GM12892 (cell line): ENCODE measurements at places on chromosomes 16 and 17.
A peak's percentile ranks its signal among the peaks of the same experiment; 100 is the strongest.

DNA sequence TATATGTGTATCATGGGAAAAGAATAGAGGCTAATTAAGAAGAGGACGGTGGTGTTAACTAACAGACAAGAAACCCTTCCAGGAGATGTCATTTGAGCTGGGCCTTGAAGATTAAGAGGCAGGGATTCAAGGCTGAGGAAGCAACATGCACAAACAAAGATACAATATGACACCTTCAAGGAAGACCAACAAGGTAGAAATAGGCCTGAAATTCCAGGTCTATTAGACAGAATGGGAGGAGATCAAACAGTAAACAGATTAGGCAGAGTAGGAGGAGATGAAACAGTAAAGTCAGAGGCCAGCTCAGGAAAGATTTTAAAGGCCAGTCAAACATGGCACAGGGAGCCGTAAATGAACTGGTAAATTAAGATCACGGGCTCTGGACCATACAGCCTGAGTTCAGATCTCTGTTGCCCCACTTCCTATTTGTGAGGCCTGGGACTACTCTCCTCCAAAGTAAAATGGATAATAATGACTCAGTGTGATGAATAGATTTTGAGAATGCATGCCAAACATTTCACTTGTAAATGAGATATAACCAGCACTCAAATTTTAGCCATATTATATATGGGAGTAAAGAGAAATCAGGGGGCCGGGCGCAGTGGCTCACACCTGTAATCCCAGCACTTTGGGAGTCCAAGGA is 38.9 kb downstream of the USP31 start:
- DNase-seq, result no peak

GRCh38 chr17:28338056-28338768 is 2.7 kb downstream of the TNFAIP1 start:
- DNase-seq, result no peak

- no peak for DNase-seq
Observed at GRCh38 chr16:72424757-72425156, 252.8 kb upstream of the PMFBP1 start.

- no peak for DNase-seq
Observed at GRCh38 chr16:46961373-46962353, 11.8 kb downstream of the DNAJA2 start.

GRCh38 chr17:58083491-58084316 is 485 bp downstream of the DYNLL2 start:
- DNase-seq, result peak; percentile 69

DNA sequence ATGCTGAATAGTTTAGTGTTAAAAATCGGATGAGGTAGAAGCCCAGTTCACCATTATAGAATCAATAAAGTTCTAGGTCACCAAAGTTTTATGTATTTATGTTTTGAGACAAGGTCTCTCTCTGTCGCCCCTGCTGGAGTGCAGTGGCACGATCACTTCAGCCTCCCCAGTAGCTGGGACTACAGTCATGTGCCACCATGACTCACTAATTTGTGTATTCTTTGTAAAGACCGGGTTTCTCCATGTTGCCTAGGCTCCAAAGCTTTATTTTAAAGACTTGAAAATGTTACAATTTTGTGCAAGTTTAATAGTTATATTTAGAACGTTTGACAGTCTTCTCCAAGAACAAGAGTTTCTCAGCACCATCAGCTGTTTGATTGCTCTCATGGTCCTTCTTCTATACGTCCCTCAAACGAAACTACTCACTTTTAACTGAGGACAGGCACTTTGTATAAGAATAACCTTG is 32.1 kb downstream of the NDE1 start:
- no peak for DNase-seq

- DNase-seq, result no peak
Observed at GRCh38 chr16:78953526-78953925, 647.0 kb downstream of the MAF start.

DNA sequence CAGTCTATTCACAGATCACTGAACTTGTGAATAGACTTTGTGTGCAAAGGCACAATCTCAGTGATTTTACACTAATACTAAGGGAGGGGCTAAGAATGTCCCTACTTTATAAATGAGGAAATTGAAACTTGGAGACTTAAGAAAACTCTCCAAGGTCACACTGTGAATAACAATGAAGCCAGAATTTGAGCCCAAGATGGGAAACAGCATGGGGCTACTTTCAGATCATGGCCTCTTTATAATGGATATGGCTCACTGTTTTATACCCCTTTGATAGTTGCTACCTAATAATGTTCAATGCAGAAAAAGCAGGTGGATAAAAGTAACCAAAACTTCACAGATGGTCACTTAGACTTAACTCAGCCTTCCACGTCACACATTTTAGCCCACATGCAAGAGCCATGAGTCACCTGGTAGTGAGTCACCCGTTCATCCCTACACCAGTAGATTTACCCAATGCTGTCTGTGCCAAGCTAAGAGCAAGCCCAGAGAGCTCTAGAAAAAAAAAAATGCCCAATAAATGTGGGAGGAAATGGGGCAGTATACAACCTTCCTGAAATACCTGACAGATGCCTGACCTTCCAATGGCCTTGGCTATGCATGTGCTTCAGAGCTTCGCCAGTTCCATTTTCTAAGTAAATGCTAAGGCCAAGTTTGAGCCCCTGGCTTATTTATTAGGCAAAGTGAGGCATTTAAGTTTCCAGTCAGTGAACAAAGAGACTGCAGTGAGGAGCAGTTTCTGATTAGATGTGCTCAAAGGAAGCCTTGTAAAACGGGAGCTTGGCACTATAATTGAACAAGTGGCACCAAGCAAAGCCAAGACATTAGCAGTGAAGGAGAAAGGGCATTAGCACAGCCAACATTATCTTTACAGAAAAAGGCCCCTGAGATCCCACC is 219.7 kb downstream of the TMEM114 start:
- DNase-seq, result no peak

DNA sequence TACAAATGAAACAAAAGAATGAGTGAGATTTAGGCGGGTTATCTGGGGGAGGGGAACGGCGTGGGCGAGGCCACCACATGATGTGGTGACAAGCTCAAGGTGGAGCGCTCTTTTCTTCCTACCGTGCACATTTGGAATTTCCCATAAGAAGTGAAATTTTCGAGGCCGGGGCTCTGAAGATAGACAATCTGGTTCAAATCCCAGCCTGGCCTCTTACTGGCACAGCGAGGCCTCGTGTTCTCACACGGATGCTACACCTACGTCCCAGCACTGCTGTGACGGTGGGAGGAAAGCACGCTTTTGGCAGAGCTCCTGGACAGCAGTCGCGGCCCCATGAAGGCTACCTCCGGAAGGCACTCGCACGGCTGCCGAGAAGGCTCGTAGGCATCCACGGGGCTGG is 25.2 kb downstream of the ZDHHC7 start:
- DNase-seq, result no peak

GRCh38 chr17:44287651-44288050 is 19.7 kb upstream of the SLC4A1 start:
- DNase-seq, result no peak

- no peak for DNase-seq
Observed at GRCh38 chr16:46845952-46846351, 15.0 kb upstream of the C16orf87 start.

- DNase-seq, result no peak
Observed at GRCh38 chr16:85269165-85269564, 156.9 kb upstream of the CIBAR2 start.

- no peak for DNase-seq
Observed at GRCh38 chr16:58537124-58537906, 22.0 kb downstream of the SETD6 start.
